ENCODE measurements at places on chromosomes 2 and 18.

DNA sequence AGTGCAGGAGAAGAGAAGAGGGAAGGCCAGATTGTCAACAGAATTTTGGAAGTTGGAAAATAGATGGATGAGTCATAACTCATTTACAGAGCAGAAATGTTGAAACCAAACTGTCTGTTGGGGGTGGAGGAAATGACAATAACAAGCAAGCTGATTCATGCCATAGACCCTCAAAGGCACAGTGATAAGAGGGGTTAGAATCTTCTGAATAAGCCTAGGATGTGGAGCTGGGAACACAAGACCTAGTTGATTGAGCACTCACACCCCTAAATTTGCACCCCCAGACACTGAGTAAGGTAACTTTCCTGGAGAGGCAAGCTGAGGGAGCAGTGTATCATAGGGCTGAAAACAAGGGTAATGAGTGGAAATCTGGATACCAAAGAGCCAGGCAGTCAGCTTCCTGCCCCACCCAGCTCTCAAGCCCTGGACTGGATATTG lies 141.4 kb downstream of the SCG2 start:
- no peak for DNase-seq

GRCh38 chr2:120317916-120318315 lies 28.0 kb upstream of the INHBB start:
- no peak for DNase-seq

DNA sequence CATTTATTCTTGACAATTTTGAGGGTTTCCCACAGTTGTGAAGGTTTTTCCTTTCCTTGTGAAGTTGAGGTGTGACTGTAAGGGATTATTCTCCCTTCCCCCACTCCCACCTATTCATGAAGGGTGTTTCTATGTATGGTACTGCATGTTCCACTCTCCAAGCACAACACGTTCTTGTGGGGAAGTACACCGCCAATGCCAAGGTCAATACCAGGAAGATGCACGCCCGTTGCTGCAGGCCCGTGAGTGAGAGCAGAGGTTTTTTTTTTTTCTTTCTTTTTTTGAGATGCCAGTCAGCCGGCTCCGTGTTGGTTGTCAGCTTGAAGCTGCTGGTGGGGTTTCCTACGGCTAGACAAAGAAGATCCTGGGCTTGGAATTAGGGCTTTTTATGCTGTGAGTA lies 38.6 kb upstream of the EPHA4 start:
- no peak for DNase-seq

DNA sequence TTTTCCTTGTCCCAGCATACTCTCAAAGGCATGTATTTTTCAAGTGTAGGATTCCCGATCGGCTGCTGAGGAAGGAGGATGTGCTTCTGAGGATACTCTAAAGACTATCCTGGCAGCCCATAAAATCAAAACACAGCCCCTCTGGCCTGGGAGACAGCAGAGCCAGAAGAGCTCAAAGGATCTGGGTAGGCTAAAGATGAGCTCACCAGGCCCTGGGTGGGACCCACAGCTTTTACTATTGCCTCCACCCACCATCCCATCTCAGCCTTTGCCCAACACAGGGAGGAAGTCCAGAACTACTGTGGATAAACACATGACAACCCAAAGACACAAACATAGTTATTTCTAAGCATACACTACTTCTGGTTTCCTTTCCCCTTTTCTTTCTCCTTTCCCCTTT lies 79.1 kb upstream of the ZFP36L2 start:
- DNase-seq: no peak

DNA sequence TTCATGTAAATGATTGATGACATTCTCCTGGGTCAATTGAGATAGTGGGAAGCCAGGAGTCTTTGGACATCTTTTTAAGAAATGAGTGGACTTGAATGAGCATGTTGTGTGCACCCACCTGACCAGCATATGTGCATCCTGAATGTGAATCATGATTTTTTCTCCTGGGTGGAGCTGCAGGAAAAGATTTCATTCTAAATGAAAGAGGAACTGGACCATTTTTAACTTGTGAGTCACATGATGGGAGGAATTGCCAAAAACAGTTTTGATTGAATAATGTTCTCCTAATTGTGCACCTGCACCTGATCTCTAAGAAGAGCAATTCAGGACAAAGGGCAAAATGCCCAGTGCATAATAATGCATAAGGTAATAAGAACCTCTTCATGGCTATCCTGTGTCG lies 32.3 kb downstream of the COPS8 start:
- no peak for DNase-seq

GRCh38 chr2:214810671-214811070 lies 1.2 kb upstream of the BARD1 start:
- no peak for DNase-seq

DNA sequence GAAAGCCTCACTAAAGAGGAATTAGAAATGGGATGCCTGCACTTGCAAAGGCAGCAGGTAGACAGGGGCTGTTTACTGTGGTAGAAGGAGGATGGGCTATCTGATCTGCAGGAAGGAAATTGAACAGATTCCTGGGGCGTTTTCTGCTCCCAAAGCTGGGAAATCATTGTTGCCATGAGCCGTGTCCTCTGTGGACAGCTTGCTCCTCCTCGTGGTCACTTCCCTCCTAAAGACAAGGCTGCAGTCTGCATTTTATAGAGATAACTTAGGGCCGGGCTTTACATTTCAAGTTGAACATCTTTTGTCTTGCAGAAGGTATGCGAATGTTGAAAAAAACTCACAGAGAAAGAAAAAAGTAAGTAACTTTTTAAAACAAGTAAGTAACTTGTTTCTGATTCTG lies 50.9 kb downstream of the DCDC2C start:
- no peak for DNase-seq

GRCh38 chr2:205741256-205741978 lies 59.1 kb downstream of the NRP2 start:
- DNase-seq: no peak

DNA sequence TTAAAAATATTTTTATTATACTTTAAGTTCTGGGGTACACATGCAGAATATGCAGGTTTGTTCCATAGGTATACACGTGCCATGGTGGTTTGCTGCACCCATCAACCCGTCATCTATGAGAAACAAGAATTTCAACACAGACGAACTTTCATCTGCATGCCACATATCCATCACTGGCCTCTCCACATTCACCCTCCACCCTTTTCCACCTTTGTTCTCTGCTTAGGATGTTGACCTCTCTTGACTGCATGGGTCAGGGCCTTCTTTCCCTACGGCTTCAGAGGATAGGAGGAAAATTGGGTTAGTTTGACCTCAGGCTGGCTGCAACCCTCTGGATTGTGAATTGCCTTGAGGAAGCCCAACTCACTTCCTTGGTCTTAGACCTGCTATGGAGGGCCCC lies 260.9 kb downstream of the MREG start:
- DNase-seq: no peak

- no peak for DNase-seq
Observed at GRCh38 chr2:152815634-152816257, 97.3 kb downstream of the ARL6IP6 start.

- DNase-seq: no peak
Observed at GRCh38 chr2:124501575-124502152, 476.6 kb downstream of the CNTNAP5 start.

GRCh38 chr2:128261245-128262128 lies 57.2 kb downstream of the HS6ST1 start:
- no peak for DNase-seq

GRCh38 chr2:18925296-18925695 lies 335.9 kb upstream of the NT5C1B start:
- no peak for DNase-seq

DNA sequence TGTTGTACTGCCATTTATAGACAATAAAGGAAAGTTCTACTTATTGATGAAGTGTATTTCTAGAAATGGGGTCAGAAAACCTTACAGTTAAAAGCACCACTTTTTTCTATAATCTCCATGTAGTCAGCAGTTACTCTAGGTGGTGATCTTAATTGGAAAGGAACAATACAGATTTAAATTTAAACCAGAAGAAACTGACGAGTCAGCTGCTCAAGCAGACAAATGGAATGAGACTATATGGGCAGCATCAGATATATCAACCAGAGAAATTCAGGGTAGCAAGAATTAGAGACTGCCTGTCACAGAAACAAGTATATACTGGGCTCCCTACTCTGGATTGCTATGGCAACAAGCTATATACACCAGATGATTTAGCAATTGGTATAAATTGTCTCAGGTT lies 99.6 kb upstream of the SCG2 start:
- DNase-seq: no peak

- no peak for DNase-seq
Observed at GRCh38 chr2:216312441-216312840, 59.8 kb downstream of the MARCHF4 start.

- DNase-seq: no peak
Observed at GRCh38 chr18:74692367-74693013, 94.8 kb downstream of the ZNF407 start.

GRCh38 chr2:148674063-148675020 lies 29.8 kb downstream of the EPC2 start:
- DNase-seq: peak; percentile 46

DNA sequence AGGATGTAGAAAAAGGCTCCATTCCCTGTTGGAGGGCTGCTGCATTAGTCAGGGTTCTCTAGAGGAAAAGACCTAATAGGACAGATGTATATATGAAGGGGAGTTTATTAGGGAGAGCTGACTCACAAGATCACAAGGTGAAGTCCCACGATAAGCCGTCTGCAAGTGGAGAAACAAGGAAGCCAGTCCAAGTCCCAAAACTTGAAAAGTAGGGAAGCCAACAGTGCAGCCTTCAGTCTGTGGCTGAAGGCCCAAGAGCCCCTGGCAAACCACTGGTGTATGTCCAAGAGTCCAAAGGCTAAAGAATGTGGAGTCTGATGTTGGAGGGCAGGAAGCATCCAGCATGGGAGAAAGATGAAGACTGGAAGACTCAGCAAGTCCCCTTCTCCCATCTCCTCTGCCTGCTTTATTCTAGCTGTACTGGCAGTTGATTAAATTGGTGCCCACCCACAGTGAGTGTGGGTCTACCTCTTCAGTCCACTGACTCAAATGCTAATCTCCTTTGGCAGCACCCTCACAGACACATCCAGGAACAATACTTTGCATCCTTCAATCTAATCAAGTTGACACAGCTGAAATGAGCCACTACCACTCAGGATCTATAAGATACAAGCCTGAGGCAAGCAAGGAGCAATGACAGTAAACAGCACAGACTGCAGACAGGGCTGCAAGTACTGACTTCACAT lies 30.0 kb upstream of the ATG16L1 start:
- no peak for DNase-seq

- DNase-seq: peak; percentile 55
Observed at GRCh38 chr2:237673130-237674001, 46.0 kb downstream of the LRRFIP1 start.

DNA sequence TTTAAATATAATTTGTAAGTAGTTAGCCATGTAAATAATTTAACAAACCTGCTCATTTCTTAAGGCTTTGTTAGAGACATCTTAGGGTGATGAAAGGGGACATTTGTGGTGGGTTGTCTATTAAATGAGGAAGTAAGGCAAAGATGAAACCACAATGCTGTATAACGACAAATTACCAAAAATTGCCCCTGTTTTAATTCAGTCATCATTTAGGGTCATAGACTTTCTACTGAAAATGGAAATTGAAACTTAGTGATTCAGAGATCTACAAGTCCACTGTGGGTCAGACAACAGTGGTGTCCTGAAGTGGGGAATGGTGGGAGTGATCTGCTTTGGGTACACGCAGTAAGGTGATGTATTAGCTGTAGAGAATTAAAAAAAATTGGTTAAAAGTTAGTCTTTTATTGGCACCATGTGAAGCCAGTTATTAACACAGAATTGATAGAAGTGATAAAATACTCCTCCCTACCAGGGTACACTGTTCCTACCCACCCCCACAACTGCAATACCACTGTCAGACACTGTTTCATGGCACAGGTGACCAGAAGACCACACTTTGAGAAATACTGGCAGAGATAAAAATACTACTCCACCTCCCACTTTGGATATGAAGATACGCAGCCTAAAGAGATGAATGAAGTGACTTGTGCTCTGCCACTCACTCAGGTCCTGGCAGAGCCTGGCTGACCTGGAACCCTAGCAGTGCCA lies 13.4 kb downstream of the CERS6 start:
- DNase-seq: no peak

- DNase-seq: no peak
Observed at GRCh38 chr2:43460174-43460546, 135.7 kb downstream of the THADA start.

GRCh38 chr18:51251625-51252024 lies 54.1 kb upstream of the MEX3C start:
- DNase-seq: no peak

DNA sequence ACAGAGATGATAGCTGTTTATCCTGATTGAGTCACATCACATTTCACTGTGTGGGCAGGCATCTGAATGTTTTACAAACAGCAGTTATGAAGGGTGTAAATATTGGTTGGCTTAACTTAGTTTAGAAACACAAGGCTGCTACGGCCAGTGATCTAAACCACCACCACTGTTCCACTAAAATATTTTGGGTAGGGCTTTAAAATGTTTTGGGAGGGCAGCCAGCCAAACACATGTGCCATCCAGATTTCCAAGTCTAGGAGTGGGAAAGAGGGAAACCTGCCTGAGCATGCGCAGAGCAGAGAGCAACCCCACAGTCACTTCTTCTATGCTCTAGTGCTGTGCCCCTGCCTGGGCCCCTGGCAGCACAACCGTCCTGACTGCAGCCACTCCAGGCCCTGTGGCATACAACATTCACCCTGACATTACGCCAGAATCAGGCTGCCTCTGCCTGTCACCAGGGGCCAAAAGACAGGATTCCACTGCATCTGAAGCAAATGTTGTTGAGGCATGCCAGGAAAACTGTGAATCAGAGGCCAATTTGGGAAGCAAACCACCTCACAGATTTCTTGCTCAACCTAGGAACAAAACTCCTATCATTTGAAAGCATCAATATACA lies 74.8 kb upstream of the COL5A2 start:
- no peak for DNase-seq

DNA sequence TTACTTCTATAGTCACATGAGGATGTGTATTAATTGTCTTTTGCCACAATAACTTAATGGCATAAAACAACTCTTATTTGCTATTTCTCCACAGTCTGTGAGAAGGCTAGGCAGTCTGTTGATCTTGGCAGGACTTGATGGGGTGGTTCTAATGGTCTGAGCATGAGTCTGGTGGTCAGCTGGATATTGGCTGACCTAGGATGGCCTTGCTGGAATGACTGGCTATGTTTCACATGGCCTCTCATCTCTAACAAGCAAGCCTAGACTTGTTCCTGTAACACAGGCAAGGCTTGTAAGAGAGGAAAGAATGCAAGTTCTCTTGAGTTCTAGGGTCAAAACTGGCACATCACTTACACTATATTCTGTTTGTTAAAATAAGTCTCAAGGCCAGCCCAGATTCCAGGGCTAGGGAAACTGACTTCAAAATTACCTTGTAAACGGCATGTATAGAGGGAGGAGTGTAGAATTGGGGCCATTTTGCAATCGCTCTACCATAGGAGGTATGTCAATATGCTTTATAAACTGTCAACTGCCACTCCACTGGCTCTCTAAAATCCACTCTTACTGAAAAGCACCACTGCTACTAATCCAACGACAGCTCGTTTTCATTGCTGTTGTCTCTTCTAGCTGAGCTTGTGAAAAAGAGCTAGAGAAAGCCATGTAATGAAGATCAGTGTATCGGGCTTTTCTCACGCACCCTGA lies 325.0 kb upstream of the PKDCC start:
- no peak for DNase-seq

- no peak for DNase-seq
Observed at GRCh38 chr18:79520478-79521390, 125.0 kb downstream of the NFATC1 start.
